ENCODE measurements at places on chromosomes 4 and X. TPM values are rescaled to one million over a fixed set of nuclear protein-coding genes. Genes with fewer than 3 reads are reported as not detected.

The FAM47A gene
- total RNA-seq, result not detected

The IL1RAPL2 gene
- not detected for total RNA-seq

The ZNF630 gene
- 4.4 TPM for total RNA-seq

The ATP2B3 gene
- not detected for total RNA-seq

The CITED1 gene
- 1.1 TPM for total RNA-seq

- DNase-seq, result no peak
Observed at GRCh38 chrX:118780509-118780908, 43.1 kb upstream of the ZCCHC12 start.

DNA sequence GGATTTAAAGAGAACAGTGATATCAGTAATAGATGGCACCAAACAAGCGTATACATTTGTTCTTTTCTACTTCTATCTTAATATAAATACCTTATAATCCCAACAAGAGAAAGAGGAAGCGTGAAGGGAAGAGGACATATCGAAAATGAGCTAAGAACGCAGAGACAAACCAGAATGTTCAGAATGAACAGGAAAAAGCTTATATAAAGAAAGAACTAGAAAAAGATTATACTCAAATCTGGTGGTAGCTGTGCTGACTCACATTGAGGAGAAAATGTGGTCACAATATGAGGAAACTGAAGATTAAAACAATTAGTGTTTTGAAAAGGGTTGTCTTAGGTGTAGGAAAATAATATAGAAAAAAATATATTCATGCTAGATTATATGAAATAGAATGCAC, 2.0 kb upstream of the GPR34 start:
- DNase-seq, result no peak

DNA sequence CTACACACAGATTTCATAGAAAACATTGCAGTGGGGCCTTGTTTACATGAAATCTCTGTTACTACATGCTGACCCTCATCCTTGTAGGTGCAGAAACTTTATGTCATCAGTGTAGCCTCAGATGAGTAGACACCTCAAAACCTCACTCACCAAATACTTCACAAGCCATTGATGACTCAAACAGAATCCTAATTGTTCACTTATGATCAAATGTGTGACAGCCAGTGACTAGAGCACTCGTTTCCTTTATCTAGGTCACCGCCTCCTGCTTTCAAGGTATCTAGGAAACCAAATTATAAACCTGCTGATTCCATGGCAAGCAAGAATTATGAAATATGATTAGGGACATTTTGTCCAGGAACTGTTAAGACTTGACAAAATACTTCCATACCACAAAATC, 255.8 kb upstream of the GPRIN3 start:
- no peak for DNase-seq

GRCh38 chr4:57071326-57071725, 38.9 kb downstream of the IGFBP7 start:
- no peak for DNase-seq

Measured in H4 (cell line).